Hematopoietic multipotent progenitor cell treated with erythropoietin and hydrocortisone succinate and interleukin-3 and kit ligand, for 17 days (in vitro differentiated cells): ENCODE measurements at places on chromosomes 6 and 20.

GRCh38 chr20:48154040-48154765 is 368.9 kb upstream of the SULF2 start:
- no peak for DNase-seq

DNA sequence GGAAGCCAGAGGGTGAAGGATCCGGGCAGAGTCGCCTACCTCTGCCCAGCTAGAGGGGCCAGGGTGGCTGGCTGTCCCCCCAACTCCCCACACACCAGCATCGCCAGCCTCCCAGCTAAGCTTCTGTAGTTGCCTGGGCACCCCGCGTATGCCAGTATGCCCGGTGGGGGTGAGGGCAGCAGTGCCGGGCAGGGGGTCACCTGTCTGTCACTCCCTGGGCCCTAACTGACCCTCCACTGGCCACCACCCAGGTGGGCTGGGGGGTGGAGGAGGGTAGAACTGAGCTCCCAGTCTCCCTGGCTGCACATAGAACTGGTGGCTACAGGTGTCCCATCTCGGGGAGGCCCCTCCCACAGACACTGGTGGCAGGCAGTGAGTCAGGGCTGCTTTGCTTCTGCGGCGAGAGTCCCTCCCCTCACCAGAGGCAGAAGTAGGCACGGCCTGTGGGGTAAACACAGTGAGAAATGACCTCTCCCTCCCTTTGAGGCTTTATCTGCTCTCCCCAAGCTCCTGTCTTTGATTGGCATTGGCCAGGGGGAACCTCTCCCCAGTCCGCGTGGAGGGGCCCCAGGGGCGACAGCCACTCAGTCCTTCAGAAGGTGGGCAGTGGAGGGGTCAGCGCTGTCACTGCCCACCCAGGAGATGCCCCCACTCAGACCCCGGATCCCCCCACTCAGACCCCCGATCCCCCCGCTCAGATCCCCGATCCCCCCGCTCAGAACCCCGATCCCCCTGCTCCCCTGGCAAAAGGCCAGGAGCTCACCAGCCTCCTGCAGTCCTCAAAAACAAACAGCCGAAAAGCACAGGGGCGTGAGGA is 2.5 kb downstream of the NTSR1 start:
- DNase-seq = no peak

GRCh38 chr6:47371870-47372255 is 62.2 kb upstream of the TNFRSF21 start:
- DNase-seq = no peak

GRCh38 chr6:30914854-30915590 is 984 bp downstream of the VARS2 start:
- no peak for DNase-seq

DNA sequence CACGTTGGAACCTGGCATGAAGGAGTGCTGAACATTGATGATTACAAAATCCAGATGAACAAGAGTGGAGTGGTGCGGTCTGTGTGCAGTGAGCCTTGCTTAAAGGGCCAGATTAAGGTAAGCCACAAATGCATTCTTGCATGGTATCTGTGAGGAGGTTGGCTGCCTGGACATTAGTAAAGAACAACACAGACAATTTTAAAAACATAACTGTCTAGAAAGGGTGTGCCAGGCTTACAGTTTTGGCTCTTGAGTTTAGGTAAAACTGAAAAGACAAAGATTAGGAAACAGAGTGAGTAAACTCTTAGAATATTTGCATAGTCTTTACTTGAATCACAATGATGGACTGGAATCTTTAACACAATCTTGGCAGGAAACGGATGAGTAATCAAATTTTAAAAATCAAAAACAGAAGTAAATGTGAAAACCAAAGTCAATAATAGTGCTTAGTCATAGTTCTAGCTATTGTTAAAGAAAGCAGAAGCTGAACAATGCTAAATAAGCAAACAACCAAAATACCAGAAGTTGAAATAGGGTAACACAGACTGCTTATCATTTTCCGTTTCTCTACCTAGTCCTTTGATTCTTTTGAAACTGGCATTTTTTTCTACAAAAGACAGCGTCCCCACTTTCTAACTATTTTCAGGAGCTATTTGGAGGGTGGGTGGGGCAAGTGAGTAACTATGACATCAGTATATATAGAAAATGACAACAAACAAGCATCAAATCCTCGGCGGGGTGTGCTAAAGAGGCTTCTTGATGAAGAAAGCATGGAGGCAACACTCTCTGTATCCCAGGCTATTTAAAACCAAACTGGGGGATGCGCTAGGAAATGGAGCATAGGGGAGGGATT is 185.8 kb upstream of the RAB32 start:
- DNase-seq = no peak

DNA sequence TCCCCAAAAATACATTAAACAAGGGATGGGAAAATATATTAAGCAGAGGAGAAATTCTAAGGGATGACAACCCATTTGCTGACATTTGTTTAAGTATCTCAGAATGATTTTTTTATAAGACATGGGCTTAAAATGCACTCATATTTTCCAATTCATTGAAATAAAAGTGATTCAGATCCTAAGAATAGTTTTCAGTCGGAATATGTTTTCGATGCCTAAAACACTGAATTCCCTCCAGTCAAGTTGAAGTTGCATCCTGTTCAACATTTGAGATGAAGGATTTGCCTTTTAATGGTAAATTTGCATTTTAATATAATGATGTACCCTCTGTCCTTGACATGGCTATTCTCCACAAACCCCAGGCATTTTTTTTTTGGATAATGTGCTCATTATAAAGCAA is 79.3 kb downstream of the PTCHD4 start:
- DNase-seq = no peak

- DNase-seq = no peak
Measured at GRCh38 chr20:36688630-36689029, 42.6 kb upstream of the SLA2 start.

DNA sequence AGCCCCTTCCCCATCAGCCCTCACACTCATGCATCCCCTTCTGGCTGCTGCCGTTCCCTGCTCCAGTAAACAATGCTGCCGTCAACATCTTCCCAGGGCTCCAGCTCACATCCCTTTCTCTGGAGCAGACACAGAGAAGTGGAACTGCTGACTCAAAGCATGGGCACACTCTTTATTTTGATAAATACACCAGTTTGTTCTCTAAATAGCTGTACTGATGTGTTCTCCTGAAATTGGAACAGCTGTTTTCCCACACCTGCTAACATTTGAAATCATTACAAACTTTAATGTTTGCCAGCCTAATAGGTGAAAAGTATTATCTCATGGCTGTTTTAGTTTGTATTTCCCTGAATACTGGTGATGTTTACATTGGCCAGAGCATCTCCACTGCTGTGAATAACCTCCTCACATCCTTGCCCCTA is 102.1 kb upstream of the NXT1 start:
- DNase-seq = no peak

GRCh38 chr20:49460916-49461315 is 21.6 kb downstream of the KCNB1 start:
- DNase-seq = no peak

- DNase-seq = no peak
Measured at GRCh38 chr6:154901876-154902552, 93.1 kb upstream of the TIAM2 start.

- DNase-seq = no peak
Measured at GRCh38 chr6:83113258-83113657, 45.8 kb downstream of the DOP1A start.

DNA sequence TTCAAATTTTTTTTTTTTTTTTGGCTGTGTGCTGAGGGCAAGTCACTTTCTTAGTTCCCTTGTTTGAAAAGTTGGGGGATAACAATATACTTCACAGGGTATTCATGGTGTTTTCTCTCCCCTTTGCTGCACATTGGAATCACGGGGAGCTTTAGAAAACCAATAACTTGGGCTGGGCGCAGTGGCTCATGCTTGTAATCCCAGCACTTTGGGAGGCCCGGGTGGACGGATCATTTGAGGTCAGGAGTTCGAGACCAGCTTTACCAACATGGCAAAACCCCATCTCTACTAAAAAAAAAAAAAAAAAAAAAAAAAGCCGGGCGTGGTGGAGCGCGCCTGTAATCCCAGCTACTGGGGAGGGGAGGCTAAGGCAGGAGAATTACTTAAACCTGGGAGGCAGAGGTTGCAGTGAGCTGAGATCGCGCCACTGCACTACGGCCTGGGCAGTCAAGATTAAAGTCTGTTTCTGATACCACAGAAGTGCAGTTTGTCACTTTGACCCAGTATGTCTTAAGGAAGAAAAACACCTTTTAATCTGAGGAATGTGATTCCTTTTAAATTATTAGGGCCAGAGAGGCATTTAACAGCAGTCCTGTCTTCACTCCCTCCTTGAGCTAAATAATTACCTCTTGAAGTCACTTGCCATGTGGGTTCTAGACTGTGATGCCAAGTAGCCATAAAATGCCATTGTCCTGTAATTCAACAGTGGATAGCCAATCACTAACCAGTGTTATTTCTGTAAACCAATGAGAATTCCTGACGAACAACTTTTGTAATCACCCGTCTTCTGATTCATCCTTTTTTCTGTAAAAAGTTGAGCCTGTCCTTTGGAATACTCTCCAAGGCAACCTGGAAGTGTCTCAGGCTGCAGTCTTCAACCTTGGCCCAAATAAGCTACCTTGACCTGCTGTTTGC is 16.1 kb downstream of the SRSF3 start:
- DNase-seq = no peak

GRCh38 chr20:3082306-3082951 is 2.1 kb downstream of the AVP start:
- no peak for DNase-seq

GRCh38 chr6:151004383-151005024 is 139.0 kb downstream of the MTHFD1L start:
- DNase-seq = no peak

GRCh38 chr6:150610584-150610983 is 10.9 kb downstream of the PLEKHG1 start:
- no peak for DNase-seq

DNA sequence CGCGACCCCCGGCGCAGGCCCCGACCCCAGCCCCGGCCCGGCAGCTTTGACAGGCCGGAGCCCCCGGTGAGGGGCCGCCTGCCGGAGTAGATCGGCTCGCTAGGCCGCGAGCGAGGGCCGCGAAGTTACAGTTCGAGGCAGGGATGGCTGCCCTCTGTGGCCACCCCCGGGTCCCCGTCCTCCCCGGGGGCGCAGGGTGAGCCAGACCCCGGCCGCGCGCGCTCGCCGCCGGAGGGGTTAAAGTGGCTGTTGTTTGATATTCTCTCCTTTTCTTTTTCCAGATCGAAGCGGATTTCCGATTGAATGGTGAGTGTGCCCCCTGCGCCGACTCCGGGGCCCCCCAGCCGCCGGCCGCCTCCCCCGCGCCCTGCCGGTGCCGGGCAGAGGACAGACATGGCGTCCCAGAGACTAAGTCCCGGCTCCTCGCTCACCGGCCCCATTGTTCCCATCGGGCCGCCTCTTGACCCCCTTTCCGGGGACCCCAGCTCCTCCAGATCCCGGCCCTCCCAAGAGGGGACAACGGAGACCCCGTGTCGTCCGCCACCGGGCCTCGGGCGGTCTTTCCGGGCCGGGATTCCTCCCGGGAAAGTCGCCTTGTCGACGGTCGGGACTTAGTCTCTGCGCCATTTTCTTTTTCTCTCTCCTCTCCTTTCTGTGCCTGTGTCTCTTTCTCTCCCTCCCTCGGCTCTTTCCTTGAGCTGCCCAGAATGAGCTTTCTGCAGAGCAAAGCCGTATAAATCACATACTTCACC is 704 bp downstream of the TOP1 start:
- peak; percentile 70 for DNase-seq

DNA sequence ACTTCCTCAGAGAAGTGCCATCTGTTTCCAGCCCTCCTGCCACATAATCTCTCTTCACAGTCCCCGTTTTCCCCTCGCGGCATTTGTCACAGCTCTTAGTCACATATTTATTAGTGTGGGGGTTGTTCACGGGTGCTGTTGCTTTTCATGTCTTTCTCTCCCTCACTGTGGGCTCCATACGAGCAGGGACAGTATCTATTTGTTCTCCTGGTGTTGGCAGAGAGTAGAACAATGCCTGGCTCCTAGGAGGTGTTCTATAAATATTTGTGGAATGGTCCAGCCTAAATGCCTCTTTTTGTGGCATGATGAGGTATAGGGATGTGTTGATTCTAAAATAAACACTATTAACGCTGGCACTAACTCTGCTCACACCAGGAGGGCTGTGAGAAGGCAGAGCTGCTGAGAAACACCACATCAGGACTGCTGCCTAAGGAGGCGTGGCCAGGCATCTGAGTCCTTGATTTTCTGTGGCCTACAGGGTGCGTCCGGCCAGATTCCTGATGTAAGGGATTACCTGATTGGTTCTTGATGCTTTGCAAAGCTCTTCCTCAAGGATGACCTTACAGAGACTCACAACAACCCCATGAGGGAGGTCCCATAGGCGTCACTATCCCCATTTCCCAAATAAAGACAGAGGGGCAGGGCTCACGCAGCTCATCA is 219.8 kb upstream of the ARID1B start:
- no peak for DNase-seq

DNA sequence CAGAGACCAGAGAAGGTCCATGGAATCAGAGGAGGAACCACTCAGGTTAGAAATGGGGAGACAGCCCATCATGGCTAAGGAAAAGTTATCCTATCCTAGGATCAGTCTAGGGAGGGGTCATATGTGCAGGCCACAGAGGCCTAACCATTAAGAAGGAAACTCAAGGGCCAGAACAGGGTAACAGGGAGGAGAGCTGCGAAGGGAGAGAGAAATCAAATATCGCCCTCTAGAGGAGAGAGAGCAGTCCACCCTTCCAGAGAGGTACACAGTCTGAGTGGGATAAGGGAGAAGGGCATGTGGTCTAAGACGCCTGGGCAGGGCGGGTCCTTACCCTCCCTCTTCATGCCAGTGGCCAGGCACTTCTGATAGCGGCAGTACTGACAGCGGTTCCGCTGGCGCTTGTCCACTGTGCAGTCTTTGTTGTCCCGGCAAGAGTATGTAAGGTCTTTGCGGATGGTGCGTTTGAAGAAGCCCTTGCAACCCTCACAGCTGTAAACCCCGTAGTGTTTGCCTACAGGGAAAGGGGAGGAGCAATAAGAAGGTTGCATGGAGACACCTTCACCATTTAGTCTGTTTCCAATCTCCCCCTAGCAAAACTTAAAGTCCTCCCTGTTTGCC is 2.9 kb downstream of the RXRB start:
- peak; percentile 86 for DNase-seq

DNA sequence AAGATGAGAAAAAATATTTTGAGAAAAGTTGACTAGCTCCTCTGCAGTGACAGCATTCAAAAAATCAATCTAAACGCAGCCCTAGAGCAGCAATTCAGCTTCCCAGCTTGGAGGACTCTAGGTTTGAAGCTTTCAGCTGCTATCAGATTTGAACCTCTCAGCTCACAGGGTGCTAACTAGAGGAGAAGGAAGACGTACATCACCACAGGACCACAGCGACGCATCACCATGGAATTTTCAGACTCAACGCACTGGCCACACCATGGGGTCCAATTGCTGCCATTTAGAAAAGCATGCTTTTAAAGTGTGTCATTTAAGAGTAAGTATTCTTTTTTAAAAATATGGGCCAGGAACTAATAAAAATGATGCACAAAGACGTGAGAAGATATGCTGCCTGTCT is 45.0 kb upstream of the FUCA2 start:
- no peak for DNase-seq

GRCh38 chr6:33416386-33417127 is 1.4 kb downstream of the CUTA start:
- no peak for DNase-seq

GRCh38 chr20:10747019-10747418 is 73.2 kb upstream of the JAG1 start:
- DNase-seq = no peak

GRCh38 chr6:98842342-98843180 is 8.2 kb downstream of the POU3F2 start:
- DNase-seq = no peak
